ENCODE measurements at places on chromosomes 4 and X. TPM values are rescaled to one million over a fixed set of nuclear protein-coding genes. Genes with fewer than 3 reads are reported as not detected.

Gene BANK1
- total RNA-seq = 2.9 TPM

DNA sequence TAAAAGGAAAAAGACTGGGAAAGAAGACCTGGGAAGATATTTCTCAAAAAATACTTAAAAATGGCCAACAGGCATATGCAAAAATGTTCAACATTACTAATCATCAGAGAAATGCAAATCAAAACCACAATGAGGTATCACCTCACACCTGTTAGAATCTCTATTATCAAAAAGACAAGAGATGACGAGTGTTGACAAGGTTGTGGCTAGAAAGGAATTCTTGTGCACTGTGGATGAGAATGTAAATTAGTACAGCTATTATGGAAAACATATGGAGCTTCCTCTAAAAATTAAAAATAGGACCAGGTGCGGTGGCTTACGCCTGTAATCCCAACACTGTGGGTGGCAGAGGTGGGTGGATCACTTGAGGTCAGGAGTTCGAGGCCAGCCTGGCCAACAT, 50.0 kb downstream of the C4orf46 start:
- no peak for DNase-seq

DNA sequence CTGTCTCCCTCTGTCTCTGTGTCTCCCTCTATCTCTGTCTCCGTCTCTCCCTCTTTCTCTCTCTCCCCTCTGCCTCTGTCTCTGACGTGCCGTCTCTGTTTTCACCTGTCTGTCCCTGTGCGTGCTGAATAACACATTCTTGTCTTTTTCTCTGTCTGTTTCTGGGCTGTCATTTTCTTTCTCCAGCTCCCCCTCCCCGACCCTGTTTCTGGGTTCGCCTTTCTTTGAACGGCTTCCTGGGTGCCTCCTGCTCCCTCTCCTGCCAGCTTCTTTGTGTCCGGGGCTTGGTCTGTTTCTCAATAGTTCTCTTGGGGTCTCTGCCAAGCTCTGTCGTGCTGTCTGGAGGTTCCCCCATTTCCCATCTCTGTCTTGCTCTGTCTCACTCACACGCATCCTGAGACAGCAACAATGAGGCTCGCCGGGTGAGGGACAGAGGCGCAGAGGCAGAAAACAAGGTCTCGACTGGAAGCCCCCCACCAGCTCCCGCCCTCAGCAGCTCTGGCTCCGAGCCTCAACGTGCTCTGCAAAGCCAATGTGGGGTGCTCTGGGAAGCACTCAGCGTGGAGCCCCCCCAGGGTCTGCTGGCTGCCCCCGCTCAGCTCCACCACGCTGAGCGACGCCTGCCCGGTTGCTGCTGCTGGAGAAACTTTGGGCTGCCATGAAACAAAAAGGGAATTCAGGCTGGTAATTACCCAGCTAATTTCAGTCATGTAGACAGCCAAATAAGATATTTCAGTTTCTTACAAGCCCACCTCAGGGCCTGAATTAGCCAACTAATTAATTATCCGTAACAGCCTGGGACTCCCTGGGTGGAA, 3.4 kb downstream of the CPLX1 start:
- DNase-seq = no peak

GRCh38 chr4:83552083-83552482, 16.2 kb downstream of the GPAT3 start:
- DNase-seq = no peak

All from mucosa of gallbladder (tissue), 1 donor.